ENCODE measurements at places on chromosomes 6 and 20.
A peak's percentile ranks its signal among the peaks of the same experiment; 100 is the strongest.

DNA sequence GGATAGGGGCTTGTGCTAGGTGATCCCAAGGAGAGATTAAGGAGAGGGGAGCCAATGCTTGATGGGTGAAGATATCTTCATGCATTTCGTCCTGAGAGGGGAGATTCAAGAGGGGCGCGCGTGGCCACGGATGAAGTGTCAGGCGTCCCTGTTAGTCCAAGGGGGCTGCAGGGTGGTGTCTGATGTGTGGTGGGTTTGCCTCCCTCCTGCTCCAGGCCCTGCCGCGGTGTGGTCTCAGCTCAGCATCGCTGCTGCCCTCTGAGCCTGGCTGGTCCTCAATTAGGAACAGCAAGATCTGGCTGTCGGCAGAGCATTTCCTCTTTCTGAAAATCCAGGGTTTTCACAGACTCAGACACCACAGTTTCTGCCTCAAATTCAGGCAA lies 318.0 kb downstream of the THBS2 start:
- DNase-seq = no peak

DNA sequence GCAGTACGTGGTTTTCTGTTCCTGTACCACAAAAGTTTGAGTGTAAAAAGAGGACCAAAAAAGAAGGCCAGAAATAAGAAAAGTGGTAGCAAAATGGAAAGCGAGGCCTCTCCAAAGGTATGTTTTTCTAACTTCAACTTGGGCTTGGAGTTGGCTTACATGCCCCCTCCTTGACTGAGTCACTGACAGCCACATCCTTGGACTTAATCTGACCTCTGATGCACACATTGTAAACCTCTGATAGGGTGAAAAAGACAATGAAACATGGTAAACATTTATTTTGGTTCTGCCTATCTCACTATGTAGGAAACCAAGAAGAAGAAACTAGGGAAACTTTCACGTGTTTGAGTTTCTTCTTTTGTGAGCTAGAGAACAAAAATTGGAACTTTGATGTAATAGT lies 503.2 kb upstream of the ID4 start:
- DNase-seq = no peak

GRCh38 chr6:167799033-167799821 lies 27.5 kb upstream of the AFDN start:
- DNase-seq = no peak

- DNase-seq = no peak
Observed at GRCh38 chr20:58130581-58130980, 97.9 kb downstream of the ANKRD60 start.

- DNase-seq = no peak
Observed at GRCh38 chr6:113734982-113735381, 122.2 kb upstream of the MARCKS start.

DNA sequence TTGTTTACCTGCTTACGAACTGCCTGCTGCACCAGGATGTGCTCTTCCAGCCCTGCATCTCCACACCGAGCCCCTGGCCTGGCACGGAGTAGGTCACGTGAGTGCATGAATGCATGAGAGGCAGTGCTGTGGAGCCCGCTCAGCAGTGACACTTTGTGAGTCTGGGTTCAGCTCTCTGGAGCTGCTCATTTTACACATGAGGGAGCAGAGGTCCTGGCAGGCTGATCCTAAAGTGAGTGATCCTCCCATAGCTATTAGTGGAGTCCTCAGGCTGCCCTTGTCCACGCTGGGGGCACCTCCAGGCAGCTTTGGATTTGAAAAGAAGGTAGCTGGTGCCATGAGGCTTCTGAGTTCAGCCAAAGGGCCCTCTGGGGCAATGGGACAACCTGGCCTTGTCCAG lies 64.2 kb downstream of the EDN3 start:
- DNase-seq = no peak

- DNase-seq = peak; percentile 16
Observed at GRCh38 chr6:131683479-131683878, 17.7 kb downstream of the OR2A4 start.

DNA sequence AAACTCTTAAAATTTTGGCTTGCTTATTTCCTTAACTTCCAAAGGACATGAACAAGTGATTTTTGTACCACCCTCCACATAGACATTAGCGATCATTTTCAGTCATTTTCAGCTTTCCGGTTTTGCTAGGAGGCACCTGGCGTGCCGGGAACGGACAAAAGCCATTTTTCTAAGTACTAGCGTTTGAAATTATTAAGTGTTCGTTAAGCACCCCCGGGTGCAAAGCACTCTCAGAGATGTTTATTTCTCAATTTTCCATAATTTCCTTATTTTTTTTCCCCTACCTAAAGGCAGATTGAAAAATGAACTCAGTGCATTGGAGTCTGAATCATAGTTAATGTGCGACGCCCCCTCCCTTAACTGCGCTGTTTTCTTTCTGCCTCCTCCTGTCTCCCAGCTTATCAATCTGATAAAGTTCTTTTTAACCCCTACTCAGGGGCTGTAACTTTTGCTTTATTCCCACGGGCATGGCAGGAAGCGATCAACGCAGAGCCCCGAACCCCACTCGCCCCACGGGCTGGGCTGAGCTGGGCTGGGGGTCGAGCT lies 58.2 kb downstream of the ZNF831 start:
- no peak for DNase-seq
